Caki2 (cell line): ENCODE measurements at places on chromosomes 11 and 22. TPM values are rescaled to one million over a fixed set of nuclear protein-coding genes. Genes with fewer than 3 reads are reported as not detected.
A peak's percentile ranks its signal among the peaks of the same experiment; 100 is the strongest.

GRCh38 chr11:132022733-132023478 lies 652.5 kb downstream of the NTM start:
- no peak for DNase-seq

DNA sequence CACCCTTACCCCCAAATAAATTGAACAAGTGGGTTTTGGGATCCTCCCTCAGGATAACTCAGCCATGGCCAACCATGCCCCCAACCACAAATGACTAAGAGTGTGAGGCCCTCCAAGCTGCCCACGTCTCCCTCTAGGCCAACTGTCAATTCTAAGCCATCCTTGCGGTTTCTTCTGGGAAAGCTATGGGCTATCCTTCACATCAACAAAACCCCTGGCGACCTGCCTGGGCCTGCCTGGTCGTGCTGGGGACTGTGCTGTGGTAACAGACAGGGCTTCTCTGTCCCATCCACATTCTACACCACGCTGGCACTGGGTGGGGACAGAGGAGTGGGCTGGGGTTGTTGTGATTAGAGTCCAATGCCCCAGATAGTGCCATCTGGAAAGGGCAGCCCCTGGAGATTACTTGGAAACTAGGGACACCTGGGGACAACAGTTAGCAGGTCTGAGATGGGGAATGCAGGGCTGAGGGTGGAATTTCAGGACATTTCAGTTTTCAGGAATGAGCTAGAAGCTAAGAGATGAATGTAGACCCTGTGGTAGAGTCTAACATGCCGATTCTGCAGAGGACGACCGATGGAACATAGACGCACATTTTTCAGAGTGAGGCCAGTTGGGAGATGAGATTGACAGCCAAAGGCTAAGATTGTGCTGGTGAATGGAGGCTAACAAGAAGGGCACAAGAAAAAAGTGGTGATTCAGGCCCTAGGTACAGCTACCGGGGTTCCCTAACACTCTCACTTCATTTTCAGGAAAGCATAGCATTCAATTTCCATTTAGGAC lies 131.9 kb downstream of the RASSF10 start:
- DNase-seq = peak; percentile 97

DNA sequence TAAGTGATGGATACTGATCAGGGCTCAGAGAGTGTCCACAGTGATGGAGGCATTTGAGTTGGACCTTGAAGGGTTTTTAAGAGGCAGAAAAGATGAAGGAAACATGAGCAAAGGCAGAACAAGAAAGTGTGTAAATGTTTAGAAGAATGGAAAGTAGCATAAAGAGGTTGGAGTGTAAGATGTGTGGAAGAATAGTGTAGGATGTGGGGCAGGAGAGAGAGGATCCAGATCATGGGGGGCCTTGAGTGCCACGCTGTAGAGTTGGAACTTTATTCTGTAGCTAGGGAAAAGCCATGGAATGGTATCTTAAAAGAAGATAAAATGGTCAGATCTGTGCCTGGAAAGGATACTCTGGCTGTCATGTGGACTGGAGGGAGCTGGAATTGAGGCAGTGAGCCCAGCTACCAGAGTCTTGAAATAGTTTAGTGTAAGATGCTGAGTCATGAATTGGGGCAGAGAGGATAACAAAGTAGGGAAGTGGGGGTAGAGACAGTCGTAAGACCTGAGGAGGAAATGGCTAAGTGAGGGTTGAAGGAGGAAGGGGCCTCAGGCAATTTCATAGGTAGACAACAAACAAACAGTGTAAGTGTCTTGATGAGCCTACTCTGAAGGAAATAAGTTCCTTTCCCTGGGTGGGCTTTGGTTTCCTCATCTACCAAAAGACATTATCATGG lies 6.7 kb downstream of the KCNE3 start:
- DNase-seq = no peak

- DNase-seq = no peak
Measured at GRCh38 chr11:114684636-114685035, 6.3 kb downstream of the NXPE2 start.

DNA sequence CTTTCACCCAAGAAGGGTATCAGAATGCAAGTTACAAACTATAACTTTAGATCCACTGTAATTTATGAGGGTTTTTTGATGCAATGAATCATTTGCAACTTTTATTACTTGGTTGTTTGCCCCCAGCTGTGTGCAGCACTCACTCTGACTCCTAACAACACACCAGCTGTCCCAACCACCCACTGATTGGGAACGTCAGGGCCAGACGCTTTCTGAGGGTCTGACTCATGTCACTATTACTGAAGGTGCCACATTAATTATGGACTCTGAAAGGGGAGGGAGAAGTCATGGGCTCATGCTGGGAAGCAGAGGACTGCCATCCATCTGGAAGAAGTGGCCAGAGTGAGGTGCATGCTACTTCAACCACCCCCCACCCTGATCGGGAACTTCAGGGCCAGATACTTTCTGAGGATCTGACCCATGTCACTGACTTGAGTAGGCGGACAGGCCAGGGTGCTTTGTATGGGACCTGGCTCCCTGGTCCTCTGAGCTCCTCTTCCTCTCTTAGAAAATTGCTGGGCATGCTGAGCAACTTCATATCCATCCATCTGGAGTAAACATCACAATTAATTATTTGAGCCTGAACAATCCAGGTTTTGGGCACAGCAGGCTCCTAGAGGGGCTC lies 44.9 kb upstream of the DRD2 start:
- no peak for DNase-seq

DNA sequence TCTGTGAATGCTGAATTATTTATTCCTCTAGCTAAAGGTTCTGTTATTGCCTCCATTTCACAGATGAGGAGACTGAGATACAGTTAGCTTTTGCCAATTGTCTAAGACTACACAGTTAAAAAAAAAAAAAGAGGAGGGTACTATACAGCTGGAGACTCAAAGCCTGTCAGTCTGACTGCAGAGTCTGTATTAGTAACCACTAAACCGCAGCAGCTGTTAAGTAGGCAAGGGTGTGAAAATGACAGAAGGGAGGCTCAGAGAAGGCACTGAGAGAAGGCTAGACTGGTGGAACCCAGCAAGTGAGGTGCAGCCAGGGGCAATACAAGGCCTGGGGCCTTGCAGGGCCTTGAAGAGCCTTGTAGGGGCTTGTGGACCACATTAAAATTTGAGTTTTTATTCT lies 181.2 kb downstream of the CSNK2A3 start:
- no peak for DNase-seq

GRCh38 chr11:1729692-1730011 lies 20.7 kb downstream of the IFITM10 start:
- DNase-seq = no peak

CCDC81 gene
- total RNA-seq = 0.51 TPM in 1 of 2 replicates, not detected in the other

DNA sequence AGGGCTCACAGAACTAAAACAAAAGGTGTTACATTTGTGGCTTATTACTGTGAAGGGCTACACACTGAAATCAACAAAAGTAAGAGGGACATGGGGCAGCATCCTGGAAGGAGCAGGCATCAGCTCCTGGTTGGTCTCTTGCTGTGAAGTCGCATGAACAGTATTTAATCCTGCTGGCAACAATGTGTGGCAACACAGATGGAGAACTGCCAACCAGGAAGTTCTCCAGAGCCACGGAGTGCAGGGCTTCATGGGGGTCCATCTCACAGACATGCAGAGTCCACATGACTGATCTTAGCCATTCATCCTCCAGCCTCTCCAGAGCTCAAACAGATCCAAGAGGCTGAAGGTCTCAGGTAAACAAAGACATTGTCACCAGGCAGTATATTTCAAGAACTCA lies 32.8 kb upstream of the FGF3 start:
- no peak for DNase-seq

DNA sequence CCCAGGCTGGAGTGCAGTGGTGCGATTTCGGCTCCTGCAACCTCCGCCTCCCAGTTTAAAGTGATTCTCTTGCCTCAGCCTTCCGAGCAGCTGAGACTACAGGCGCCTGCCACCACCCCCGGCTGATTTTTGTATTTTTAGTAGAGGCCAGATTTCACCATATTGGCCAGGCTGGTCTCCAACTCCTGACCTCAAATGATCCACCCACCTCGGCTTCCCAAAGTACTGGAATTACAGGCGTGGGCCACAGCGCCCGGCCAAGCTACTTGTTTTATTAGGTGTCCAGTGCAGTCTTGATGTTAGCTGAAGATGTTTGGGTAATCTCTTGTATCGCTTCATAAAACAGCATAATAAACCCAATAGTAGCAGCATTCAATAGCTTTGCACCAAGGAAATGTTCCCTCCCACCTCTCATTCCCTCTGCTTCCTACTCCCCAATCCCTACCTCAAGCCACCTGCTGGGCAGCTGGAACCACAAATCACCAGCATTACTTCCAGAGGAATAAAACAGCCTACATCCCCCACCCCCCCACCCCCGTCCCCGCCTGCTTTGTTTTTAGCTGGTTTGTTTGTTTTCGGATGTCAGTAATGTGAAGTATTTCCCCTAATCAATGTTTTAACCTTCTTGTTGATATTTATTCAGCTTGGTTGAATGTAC lies 11.0 kb upstream of the GRIK4 start:
- no peak for DNase-seq

DNA sequence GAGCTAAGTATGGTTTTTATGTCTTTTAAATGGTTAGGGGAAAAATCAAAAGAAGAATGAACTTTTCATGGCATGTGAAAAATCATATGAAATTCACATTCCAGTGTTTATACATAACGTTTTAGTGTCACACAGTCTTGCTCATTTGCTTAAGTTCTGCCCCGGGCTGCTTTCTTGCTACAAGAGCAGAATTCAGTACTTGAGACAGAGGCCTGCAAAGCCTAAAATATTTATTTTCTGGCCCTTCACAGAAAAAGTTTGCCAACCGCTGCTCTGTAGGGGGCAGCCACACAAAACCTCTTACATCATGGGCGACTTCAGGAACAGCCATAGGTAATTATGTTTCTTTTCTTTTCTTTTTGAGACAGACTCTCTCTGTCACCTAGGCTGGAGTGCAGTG lies 1.0 kb upstream of the ATG2A start:
- DNase-seq = no peak

DDTL gene
- 0.10 TPM in 1 of 2 replicates, not detected in the other for total RNA-seq

CRYAB gene
- 0.78 and 2.4 TPM in 2 replicates for total RNA-seq

FGF4 gene
- total RNA-seq = not detected in 2 replicates

GRCh38 chr22:30673136-30673535 lies 5.5 kb upstream of the DUSP18 start:
- DNase-seq = no peak

DNA sequence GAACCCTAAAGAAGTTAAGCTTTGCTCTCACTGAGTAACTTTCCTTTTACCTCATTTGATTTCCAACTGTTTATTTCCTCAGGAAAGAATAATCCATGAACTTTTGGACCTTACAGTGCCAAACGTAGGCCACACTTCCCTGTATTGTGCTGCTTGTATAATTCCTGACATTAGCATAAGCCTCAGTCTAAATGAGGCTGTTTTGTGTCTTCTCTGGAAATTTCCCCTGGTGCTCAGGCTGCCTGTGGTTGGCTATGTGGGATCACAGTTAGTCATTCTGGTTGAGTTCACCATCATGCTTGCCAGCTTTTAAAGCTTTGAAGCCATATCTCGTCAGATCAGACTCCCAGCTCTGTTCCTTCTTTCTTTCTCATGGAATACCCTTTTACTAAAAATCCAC lies 107.0 kb downstream of the FAM76B start:
- no peak for DNase-seq

- DNase-seq = no peak
Measured at GRCh38 chr11:59862252-59862651, 4.0 kb downstream of the TCN1 start.

TMEM45B gene
- 0.61 and 2.3 TPM in 2 replicates for total RNA-seq

GRCh38 chr11:75338516-75339208 lies 12.8 kb downstream of the ARRB1 start:
- no peak for DNase-seq

GRCh38 chr22:40653361-40653760 lies 16.8 kb upstream of the MRTFA start:
- no peak for DNase-seq
